ENCODE measurements at places on chromosomes 11 and 22. TPM values are rescaled to one million over a fixed set of nuclear protein-coding genes. Genes with fewer than 3 reads are reported as not detected.

DNA sequence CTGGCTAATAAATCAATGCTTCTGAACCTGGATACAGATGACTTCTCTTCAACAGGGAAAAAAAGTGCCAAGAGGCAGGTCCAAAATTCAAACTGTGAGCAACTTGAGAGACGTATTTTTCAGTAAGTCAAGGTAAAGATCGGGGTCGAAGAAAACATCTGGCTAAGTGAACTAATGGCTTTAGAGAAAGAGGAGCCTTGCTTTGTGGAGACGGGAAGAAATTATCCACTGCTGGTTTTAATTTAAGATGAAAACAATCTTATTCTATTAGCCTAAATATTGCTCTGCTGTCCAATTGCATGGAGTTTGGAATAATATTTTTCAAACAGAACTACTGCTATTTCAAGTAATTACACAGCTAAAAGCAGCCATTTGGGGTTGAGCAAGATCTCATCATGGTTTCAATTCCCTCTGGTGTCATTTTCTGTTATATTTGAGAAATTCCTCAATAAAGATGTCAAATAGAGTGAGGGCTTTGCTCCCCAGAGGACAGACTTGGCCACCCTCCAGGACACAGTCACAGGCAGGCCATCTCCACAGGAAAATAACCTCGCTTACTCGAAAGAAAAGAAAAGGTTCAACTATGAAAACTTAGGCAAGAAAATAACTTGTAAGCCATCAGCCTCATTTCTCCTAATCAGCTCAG is 29.8 kb downstream of the SCUBE1 start:
- DNase-seq = no peak

GRCh38 chr11:44780940-44781631 is 54.3 kb downstream of the TSPAN18 start:
- no peak for DNase-seq

TMPRSS4 gene
- total RNA-seq = 2.4 TPM

DNA sequence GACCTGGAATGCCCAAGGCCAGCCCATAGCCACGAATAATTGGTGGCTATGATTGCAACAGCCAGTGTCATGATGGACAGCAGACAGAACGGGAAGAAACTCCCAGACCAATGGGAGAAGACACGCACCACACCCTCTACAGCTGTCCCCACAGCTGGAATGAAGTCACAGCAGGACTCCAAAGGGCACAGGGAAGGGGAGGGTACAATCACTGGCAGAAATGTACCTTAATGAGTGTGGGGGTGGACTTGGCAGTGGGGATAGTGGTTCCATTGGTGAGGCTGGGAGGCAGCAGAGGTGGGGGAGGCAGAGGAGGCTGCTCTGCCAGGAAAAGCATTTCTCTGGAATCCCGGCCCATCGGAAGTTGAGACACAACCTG is 52.9 kb downstream of the SGSM3 start:
- DNase-seq = no peak

GRCh38 chr11:95595973-95596489 is 193.6 kb downstream of the FAM76B start:
- DNase-seq = peak; percentile 57

GRCh38 chr11:1869427-1870325 is 16.8 kb downstream of the LSP1 start:
- no peak for DNase-seq

DNA sequence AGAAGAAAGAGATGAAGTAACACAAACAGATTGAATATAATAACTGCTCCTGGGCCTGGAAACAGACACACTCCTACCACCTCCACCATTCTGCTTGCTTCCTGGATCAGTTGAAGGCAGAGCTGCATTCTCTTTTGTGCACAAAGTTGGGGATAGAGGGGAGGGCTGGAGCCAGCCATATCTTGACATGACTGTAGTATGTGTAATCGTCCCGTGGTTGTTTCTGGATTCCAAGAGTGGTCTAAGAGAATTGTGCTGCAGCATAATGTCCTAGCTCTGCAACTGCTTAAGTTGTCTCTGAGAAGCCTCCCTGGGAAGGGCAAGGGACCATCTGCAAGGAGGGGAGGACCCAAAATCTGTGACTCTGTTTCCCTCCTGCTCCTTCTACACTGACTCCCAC is 3.2 kb downstream of the CRY2 start:
- DNase-seq = no peak

GTSE1 gene
- total RNA-seq = 3.3 TPM

- DNase-seq = no peak
Observed at GRCh38 chr11:299081-299891, at the start of gene IFITM5. TSS of gene IFITM5 (minus strand) at chr11:299526. CDS start at chr11:299490, 36 bp downstream.

NRGN gene
- not detected for total RNA-seq

- DNase-seq = peak; percentile 35
Observed at GRCh38 chr11:6737872-6738466, 33.8 kb downstream of the OR2AG2 start.
